ENCODE measurements at places on chromosomes 1 and 21. TPM values are rescaled to one million over a fixed set of nuclear protein-coding genes. Genes with fewer than 3 reads are reported as not detected.
A peak's percentile ranks its signal among the peaks of the same experiment; 100 is the strongest.

DNA sequence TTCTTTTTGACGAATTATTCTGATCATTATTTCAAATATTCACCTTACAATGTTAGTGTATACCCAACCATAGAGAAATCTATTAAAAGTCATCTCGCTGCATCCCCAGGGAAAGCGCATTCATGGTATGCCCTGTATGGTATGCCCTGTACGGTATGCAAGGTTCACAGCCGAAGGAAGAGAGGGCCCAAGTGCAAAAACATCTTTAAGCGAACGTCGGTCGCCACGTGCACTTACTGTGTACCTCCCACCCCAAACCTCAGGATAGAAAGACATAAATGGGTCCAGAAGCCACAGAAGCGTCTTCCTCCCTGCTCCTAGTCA is 14.4 kb downstream of the HLX start:
- H3K27ac ChIP-seq = no peak overlapping the region
- H3K4me3 ChIP-seq = peak overlapping the region; percentile 36
- H3K36me3 ChIP-seq = no peaks in the 10 kb centered on the region
- DNase-seq = no peak

The FLG2 gene
- total RNA-seq = not detected

- no peak overlapping the region for H3K4me3 ChIP-seq
- no peaks in the 10 kb centered on the region for H3K4me1 ChIP-seq
- H3K27ac ChIP-seq = no peak overlapping the region
- no peaks in the 10 kb centered on the region for H3K36me3 ChIP-seq
- no peak for DNase-seq
These were observed 199.4 kb downstream of the ZC3H11B start for GRCh38 chr1:219413536-219413935.

DNA sequence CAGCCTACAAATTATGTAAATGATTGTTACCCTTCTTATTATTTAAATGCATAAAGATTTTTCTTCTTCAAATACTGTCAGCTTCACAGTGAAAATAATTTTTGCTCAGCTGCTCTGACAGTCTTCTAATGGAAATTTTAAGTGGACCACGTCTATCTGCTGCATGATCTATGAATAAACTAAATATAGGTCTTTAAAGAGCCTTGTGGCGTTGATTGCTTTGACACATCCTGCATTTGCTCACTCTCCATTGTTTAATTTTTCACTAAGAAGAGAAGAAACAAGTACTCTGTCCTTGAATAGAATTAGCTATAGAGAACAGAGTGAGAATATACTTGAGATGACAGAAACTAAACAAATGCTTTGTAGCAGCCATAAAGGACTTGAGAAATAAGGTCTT is 826.1 kb downstream of the MRPL39 start:
- no peaks in the 10 kb centered on the region for H3K36me3 ChIP-seq
- H3K27me3 ChIP-seq = no peaks in the 10 kb centered on the region
- DNase-seq = no peak
- no peaks in the 10 kb centered on the region for H3K4me1 ChIP-seq

The CLK2 gene
- total RNA-seq = 24.6 TPM

GRCh38 chr1:41915786-41916571 is 2.7 kb downstream of the HIVEP3 start:
- no peak overlapping the region for H3K4me3 ChIP-seq
- no peak for DNase-seq
- H3K27ac ChIP-seq = no peak overlapping the region
- H3K27me3 ChIP-seq = no peaks in the 10 kb centered on the region
- H3K36me3 ChIP-seq = no peaks in the 10 kb centered on the region

GRCh38 chr1:229019663-229020271 is 251.1 kb upstream of the RAB4A start:
- H3K27me3 ChIP-seq = no peaks in the 10 kb centered on the region
- H3K36me3 ChIP-seq = no peaks in the 10 kb centered on the region
- H3K27ac ChIP-seq = no peak overlapping the region
- DNase-seq = no peak
- no peaks in the 10 kb centered on the region for H3K4me1 ChIP-seq

DNA sequence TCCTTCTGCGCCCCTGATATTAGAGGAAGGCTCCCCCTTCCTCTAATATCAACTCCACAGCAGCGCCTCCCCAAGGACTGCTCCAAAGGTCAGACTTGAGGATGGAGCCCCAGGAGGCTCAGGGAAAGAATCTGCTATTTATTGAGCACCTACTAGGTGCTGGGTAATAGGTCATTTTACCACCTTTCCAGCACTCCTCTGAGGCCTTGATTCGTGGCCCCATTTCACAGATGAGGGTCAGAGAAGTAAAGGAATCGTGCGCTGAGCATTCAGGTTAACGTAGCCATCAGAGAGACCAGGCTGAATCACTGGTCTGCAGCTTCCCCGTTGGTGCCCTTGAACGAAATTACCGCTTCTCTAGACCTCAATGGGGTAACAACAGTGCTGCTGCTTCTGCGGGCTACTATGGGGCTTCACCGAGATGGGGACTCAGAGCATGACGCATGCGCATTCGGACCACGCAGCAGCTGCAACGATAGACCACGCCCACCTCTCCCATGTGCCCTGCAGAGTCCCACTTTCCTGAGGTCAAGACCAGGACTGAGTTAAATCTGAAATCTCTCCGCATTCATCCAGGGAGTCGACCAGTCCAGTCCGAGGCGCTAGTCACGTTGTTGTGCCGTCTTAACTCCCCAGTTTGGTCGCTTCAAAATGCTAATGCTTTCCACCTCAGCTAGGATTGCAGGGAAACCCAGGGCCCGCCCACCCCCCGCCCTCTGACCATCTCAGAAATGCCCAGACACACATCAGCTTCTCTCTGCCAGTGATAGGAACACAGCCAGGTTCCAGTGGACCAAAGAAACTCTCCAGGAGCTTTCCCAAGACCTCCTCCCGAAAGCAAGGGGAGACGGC is 12.9 kb downstream of the CAMK2N1 start:
- no peaks in the 10 kb centered on the region for H3K36me3 ChIP-seq
- H3K27ac ChIP-seq = no peak overlapping the region
- H3K27me3 ChIP-seq = no peaks in the 10 kb centered on the region
- H3K4me1 ChIP-seq = peaks cover 30% of the 10 kb centered on the region
- DNase-seq = peak; percentile 71

DNA sequence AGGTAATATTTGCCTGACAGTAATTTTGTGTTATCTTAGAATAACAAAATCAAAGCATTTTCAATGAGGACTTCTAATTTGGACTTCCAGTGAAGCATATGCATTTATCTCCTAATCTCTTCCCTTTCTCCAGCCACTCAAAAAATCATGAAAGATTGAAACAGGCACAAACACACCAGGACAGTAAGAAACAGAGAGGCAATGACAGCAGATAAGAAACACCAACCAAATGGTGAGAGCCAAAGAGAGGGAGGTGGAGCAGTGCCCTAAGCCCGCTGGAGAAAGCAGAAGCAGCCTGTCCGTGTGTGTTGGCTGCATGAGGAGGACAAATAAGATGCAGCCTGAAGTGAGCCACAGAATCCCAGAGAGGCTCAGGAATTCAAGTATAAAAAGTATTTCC is 39.0 kb downstream of the SLC44A3 start:
- no peaks in the 10 kb centered on the region for H3K27me3 ChIP-seq
- no peak overlapping the region for H3K27ac ChIP-seq
- no peaks in the 10 kb centered on the region for H3K4me1 ChIP-seq
- DNase-seq = no peak
- H3K36me3 ChIP-seq = no peaks in the 10 kb centered on the region

The TESK2 gene
- total RNA-seq = 5.5 TPM

DNA sequence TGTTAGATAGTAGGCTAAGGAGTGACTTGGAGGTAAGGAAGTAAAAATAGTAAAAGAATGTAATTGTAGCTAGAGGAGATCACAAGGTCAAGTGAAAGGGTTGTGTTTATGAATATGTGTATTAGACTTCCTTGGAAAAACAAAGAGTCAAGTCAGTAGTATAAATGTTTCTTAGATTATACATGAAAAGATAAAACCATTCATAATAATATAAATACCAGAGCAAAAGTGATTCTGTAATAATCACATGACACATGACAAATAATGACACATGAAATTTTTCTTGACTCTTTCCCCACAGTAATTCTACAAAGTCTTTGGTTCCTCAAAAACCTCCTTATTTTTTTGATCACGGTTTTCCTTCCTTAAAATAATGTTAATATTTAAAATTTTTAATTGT is 56.4 kb downstream of the IVNS1ABP start:
- H3K27ac ChIP-seq = no peak overlapping the region
- H3K4me3 ChIP-seq = no peak overlapping the region

DNA sequence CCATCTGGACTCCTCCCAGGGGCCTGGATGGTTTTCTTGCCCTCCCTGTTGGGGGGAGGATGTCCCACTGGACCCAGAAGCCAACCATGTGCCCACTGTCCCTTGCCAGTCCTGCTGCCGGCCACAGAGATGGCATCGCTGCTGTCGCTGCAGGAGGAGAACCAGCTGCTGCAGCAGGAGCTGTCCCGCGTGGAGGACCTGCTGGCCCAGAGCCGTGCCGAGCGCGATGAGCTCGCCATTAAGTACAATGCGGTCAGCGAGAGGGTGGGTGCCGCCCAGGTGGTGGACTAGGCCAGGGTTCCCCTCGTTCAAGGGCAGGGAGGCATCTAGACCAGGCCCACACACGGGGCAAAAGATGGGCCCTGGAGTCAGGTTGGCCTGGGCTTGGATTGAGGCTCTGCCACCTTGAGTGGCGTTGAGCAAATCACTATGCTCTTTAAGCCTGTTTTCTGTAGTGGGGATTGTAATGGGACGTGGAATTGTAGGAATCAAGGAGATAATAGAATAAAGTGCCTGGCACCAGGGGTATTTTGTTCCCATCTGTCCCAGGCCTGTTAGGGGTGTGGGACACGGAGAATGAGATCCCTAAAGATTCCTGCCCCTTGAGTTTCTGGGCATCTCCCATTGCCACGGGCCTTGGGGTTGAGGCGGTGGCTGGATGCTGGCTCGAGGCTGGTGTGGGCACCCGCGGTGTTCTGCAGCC is 2.6 kb downstream of the CROCC start:
- DNase-seq = peak; percentile 43
- no peaks in the 10 kb centered on the region for H3K27me3 ChIP-seq
- no peak overlapping the region for H3K4me3 ChIP-seq
- H3K36me3 ChIP-seq = no peaks in the 10 kb centered on the region
- no peaks in the 10 kb centered on the region for H3K4me1 ChIP-seq

DNA sequence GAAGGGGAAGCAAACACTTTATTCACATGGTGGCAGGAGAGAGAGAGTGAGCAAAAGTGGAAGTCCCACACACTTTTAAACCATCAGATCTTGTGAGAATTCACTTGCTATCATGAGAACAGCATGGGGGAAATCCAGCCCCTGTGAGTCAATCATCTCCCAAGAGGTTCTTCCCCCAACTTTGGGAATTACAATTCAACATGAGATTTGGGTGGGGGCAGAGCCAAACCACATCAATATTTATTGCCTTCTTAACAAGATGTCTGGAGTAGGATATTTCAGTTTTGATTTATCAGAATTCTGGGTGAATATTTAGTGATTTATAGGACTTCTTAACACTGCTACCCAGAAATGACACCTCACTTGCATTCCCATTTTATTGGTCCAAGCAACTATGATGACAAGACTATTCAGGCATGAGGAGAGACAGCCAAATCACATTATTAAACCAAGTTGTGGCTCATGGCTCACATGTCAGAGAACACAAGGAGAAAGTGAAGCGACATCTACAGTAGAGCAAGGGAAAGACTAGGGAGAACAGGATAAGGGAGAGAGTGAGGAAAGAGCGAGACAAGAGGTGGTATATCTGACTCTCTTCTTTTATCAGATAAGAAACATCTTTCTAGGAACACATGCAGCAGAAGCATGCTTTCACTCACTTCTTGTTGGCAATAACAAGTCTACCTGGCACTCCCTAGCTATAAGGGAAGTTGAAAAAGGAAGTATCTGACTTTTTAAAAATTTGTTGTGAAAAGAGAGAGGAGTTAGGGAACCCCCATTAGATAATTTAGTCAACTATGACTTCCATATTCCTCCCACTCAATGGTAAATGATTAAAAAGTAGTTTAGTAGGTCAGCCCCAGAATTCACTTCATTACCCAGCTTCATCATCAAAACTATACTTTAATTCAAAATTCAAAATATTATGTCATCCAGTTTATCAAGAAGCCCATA is 36.6 kb upstream of the PTPRC start:
- no peaks in the 10 kb centered on the region for H3K4me1 ChIP-seq
- no peak overlapping the region for H3K27ac ChIP-seq
- no peak for DNase-seq
- no peak overlapping the region for H3K4me3 ChIP-seq

DNA sequence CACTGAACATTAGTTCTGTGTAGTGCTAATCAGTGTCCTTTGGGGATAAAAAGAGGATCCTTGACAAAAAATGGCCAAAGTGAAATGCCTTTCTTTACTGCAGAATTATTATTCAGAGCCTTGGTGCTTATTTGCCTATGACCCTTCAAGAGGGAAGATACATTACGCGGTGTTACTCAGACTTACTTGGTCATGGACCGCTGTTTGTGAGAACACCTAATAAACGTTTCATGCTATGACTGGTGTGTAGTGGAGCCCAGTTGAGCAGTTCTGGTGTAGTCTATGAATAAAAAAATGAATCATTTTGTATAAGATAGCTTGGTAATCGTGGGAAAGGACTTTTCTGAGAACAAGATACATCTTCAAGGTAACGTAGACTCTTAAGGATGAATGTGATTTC is 8.3 kb downstream of the NFYC start:
- no peaks in the 10 kb centered on the region for H3K27me3 ChIP-seq
- H3K27ac ChIP-seq = no peak overlapping the region
- H3K4me1 ChIP-seq = no peaks in the 10 kb centered on the region
- DNase-seq = no peak
- H3K36me3 ChIP-seq = no peaks in the 10 kb centered on the region

Data from right lobe of liver (tissue), 6 donors.